ENCODE measurements at places on chromosomes 4 and X.

- no peak for DNase-seq
Observed at GRCh38 chr4:107592519-107592918, 127.5 kb downstream of the PAPSS1 start.

- no peak for DNase-seq
Observed at GRCh38 chrX:119648421-119648775, 42.2 kb upstream of the NKRF start.

GRCh38 chrX:18877469-18877868, 106.4 kb downstream of the PHKA2 start:
- DNase-seq: no peak

- DNase-seq: no peak
Observed at GRCh38 chr4:169098969-169099690, 89.1 kb upstream of the CBR4 start.

DNA sequence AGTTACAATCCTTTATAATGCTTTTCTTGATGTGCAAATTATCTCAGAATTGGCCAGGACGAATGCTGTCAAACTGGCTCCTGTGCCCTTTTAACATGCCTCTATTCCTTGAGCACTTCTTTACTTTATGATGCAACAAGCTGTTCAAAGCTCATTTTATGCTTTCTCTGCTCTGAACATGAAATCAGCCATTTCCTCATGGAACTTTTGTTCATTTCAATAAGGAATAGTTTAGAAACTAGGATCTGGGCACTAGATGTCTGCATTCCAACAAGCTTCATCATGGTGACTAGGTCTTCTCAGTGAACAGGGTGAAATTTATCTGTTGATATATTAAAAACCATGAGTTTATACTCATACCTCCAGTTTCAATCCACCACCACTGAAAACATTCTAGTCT, 87.3 kb upstream of the TEX13A start:
- no peak for DNase-seq

DNA sequence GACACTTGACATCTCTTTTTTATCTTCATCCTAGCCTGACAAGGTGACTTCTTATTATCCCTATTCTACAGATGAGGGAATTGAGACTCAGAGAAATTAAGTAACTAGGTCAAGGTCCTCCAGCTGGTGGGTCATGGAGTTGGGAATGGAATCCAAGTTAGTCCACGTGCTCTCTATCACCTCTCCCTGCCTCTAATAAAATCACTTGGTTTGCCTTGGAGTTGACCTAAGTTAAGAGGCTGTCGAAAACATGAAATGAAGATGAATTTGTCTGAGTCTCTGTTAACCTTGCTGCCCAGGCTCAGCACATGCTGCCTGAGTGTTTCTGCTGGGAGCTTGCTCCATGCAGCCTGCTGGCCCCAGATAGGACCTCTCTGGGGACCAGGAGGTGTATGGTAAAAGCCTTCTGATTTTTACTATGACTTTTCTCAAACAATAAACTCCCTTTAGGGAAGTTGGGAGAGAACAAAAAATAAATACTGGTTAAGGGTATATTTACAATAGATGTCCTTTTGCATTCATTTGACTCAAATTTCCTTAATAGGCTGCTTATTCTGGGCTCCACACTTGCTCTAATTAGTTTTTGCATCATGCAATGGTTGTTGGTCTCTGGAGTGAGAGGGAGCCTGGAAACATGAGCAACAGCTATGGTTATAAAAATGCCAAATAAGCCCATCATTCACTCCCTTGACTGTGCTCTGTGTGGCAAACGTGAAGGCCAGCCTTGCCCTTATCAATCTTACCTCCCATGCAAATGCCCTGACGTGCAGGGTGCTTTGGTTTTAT, 61.6 kb upstream of the DHX15 start:
- DNase-seq: no peak

DNA sequence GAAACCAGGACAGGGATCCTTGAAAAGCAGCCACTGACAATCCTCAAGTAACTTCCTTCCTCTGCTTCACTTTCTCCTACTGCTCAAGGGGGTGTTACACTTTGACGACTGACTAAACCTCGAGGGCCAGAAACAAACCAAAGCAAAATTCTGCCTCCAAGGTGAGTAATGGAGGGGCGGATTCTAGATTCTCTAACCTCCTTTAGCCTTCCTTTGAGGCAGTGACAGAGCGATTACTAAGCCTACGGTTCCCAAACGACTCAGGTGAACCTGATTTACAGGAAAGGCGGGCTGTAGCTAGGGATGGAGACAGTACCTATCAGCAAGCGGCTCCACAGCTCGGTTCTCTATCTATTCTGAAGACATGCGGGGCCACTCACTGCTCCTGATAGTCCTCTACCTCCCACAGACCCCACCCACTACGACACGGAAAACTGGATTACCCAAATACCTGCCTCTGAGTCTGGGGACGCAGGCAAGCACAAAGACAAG, 487 bp downstream of the TBCK start:
- no peak for DNase-seq

- no peak for DNase-seq
Observed at GRCh38 chrX:20487227-20487626, 220.5 kb upstream of the RPS6KA3 start.

GRCh38 chr4:92825791-92826190, 522.0 kb downstream of the GRID2 start:
- DNase-seq: no peak

Data from femur (tissue), 1 donor.